Occipital lobe (tissue), 3 donors: ENCODE measurements at places on chromosomes 3 and 15.

DNA sequence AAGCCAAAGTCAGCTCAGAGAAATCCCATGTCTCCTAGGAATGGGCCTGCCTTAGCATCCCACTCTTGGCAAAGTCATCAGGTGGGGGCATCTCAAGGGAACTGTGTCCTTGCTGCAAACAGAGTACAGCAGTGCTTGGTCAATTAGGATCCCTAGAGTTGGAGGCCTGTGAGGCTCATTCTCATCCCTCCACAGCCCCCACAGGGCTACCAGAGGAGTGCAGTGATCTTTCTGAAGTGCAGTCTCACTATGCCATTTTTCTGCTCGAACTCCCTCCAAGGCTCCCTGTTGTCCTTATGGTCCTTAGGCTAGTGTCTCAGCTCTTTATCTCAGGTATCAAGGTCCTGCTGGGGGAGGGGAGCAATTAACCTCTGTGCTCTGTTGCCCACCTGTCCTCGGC, 31.1 kb downstream of the TMEM40 start:
- no peak for DNase-seq

- DNase-seq: peak; percentile 11
Observed at GRCh38 chr3:157239082-157239704, 79.2 kb upstream of the CCNL1 start.

- no peak for DNase-seq
Observed at GRCh38 chr15:74504418-74504817, 36.6 kb upstream of the ARID3B start.

DNA sequence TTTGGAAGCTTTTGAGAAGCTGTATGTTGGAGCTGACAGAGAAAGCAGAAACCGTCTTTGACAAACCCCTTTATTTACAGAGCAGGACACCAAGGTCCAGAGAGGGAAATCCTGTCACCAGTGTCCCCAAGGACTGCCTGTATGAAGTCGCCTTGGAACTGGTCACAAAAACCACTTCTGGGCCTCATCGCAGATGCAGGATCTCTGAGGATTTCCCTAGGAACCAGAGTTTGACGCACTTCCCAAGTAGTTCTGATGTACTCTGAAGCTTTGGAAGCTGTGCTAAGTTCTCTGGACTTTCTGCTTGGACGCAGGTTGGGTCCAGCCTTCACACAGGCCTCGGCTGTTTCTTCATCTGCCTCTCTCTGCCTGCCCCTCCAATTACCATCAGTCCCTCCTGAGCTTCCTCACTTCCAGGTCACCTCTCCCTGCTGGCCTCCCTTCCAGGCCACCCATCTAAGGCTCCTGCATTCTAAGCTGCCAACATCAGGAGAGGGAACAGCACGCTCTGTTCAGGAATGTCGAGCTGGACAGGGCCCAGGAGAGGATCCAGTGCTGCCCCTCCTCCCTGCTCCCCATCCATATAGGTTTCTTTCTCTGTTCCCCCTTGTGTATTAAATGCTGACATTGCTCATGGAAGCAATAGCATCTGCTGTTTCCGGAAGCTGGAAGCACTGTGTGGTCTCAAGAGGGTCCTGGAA, 270.8 kb downstream of the OPA1 start:
- no peak for DNase-seq

DNA sequence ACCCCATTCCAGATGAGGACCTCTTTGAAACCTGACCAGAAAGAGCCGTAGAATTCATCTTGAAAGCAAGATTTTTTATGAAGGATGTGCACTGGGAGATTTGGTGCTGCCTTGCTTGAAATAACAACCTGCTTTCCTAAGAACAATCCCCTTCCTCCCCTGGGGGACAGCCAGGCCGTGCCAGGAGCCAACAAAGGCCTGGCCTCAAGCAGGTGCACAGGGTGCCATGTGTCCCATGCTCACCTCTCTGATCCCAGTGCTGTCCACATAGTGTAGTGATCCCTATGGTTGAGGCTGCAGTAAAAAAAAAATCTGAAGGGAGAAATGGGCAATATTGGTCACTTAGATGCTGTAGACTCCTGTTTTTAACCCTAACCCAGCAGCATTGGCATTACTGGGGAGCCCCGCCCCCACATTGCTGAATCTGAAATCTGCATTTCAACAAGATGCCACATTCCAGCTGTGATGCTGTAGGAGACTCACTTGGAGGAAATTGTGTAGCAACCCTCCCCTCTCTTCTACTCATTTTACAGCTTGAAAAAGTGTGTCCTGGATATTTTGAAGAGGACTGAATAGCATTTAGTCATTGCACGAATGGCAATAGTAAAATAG, 171.2 kb downstream of the APBA2 start:
- DNase-seq: no peak

- no peak for DNase-seq
Observed at GRCh38 chr3:79030157-79030556, 737.6 kb downstream of the ROBO1 start.

DNA sequence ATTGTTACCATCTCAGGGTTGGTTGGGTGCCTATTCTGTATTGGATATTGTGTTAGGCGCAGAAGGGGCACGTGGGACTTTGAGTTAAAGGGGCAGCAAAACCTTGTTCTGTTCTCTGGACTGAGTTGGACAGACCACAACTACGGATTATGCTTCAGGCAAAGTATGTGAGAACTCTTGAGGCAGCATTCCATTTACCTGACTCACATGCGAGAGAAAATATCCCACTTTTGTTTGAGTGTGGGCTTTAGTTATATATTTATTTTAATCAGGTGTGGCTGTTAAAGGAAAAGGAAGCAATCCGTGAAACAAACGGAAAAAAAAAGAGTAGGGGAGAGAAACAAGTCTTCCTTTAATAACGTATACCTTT, 627 bp upstream of the PLS1 start:
- DNase-seq: no peak

- DNase-seq: no peak
Observed at GRCh38 chr3:95002438-95003046, 939.7 kb downstream of the NSUN3 start.

DNA sequence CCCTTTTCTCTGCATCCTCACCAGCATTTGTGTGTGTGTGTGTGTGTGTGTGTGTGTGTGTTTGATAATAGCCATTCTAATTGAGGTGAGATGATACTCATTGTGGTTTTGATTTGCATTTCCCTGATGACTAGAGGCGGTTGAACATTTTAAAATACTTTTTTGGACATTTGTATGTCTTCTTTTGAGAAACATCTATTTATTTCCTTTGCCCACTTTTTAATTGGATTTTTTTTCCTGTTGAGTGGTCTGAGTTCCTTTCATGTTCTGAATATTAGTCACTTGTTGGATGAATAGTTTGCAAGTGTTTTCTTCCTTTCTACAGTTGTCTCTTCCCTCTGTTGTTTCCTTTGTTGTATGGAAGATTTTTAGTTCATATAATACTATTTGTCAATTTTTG, 54.3 kb upstream of the THSD4 start:
- no peak for DNase-seq

- DNase-seq: no peak
Observed at GRCh38 chr3:189195302-189195701, 23.5 kb downstream of the TPRG1 start.

DNA sequence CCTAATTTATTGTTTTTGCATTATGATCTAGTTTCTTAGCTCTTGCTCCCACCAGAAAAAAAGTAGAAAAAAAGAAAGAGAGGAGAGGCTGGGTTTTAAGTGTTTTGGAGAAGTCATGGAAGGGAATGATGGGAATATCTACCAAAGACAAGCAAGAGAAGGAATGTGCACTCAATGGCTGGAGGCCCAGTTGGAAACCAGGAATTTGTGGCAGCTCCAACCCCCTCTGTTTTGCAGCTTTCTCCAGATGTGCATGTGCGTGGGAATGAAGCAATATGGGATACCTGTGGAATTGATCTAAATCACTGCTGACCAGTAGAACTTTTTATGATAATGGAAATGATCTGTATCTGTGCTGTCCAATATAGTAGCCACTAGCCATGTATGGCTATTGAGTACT, 27.1 kb downstream of the EIF2AK4 start:
- DNase-seq: no peak

DNA sequence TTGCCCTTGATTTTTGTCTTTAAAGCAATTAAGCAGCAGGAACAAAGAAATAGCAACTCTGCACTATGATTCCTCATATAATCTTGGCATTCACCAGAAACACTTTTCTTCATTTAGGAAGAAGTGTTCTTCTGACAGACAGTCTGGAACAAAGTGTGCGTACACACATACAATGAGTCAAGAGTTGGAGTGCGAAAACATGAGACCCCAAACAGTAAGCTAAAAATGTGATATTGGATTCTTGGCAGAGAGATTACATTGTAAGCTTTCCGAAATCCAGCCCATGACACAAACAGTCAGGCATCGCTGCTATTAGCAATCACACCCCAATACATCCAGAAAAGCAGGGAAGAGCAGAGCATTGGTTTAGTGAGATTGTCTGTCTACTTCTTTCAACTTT, 306.7 kb upstream of the TBC1D5 start:
- no peak for DNase-seq

DNA sequence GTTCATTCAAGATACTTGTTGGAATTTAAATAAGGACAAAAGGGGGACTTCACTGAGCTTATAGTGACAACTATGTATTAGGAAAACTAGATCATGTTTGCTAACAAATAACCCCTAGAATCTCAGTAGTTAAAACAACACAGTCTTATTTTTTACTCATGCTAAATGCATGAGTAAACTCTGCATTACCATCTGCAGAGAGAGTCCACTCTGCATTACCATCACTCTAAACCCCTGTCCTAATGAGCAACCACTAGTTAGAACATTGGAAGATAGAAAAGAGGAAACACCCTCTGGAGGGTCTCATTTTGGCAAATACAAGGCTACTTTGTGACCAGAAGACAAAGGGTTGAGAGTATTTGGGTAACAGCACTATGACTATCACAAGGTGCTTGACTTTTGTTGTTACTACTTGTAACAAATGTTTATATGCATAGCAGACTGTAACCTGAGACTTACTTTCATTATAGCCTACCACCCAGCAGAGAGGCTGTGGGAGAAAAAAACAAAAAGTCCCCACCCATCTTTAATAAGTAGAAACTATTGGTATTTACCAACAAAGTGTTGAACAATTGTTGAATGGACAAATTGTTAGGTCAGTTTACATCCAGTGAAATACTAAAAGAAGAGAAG, 99.1 kb downstream of the OXSM start:
- no peak for DNase-seq

DNA sequence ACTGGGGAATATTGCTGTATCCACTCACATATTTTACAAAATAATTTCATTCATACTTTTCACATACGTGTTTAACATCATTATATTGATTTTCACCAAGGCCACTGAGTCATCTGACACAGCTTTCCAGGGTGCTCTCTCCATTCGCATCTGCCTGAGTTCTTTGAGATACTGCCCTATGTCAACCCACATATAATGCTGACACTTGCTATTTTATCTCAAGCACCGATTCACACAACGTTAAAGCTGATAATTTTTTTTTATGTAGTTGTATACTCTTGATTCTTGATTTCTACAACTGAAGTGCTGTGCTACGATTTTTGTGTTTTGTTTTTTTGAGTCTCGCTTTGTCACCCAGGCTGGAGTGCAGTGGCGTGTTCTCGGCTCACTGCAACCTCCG, 249.8 kb upstream of the CDIN1 start:
- DNase-seq: no peak

DNA sequence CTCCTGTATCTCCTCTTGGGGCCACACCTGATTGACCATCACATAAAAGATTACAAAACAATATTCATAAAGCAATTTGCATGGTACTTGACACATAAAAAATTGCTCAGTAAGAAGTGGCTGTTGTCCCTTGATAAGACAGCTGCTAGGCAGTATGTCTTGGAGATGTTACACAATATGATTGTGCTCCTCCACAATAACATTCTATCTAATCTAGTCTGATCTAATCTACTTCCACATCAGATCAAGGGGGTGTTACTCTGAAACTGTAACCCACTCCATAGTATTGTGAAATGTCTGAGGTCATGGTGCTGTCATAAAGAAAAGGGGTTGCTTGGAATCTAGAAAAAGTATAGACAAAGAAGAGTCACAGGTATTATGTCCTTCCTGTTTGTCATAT, 23.4 kb upstream of the AQP9 start:
- DNase-seq: no peak

DNA sequence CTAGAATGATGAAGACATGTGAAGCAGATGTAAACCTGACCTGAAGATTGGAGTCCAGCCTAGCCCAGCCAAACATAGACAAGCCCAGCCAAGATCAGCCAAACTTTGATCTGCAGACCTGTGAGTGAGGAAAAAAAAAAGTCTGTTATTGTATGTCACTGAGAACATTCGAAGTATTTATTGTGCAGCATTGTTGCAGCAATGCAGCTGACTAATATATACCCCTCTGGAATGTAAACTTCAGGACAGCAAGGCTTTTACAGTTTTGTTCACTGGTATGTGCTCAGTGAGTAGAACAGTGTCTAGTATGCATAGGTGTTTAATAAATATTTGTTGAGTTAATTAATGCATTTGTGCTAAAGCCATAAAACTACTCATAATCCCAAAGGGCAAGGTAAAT, 23.4 kb downstream of the TMEM202 start:
- no peak for DNase-seq

DNA sequence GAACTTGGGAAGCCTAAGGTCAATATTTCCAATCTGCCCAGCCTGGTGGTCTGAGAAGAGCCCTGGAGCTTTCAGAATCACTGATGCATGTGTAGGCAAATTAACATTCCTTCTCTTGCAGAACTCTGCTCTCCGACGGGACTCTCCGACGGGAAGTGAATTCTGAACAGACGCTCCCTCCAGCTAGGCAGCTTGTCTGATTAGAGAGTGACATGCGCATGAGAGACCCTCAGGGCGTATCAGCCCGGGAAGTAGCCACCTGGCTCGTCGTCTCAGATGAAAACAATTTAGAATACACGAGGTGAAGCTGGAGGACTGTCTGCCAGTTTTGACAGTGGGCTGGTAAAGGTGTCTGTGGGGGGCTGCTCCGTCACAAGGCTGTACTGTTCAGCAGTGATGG, 103.1 kb downstream of the DGKG start:
- no peak for DNase-seq

- DNase-seq: no peak
Observed at GRCh38 chr3:122925756-122926155, 101.8 kb downstream of the SEMA5B start.

DNA sequence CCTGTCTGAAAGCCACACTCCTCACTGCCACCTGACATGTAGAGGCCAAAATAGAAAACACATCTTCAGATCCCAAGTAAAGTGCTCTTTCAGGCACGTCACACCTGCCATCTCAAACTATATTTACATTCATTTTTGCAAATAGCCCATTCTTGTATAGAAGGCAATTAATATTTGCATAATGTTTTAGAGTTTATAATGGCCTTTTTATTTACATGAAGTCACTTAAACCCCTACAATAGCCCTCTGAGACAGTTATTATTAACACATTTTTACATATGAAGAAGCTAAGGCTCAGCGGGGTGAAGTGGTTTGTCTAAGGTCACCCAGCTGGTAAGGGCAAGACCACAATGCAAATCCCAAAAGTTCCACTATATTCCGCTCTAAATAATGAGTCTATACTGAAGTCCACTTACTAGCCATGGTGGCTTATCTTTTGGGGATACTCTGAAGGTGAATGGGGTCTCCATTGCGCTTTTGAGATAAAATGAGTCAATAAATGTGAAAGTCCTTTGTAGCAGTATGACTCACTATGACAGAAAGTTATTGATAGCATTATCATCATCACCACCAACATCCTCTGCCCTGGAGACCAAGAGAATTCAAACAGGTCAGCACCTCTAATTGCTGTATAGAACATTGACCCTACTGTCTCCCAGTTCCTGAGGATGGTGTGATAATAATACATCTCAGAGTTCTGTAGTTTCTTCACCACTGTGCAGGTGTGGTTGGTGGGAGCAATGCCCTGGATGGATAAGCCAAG, 155.9 kb upstream of the BCL6 start:
- no peak for DNase-seq
